Stimulated activated CD8-positive, alpha-beta memory T cell treated with anti-CD3 and anti-CD28 coated beads, Interleukin-4, amount 100 ng/mL, for 1 hour (primary cell): ENCODE measurements at places on chromosomes 3 and 15.

GRCh38 chr3:185503521-185503920 lies 4.7 kb upstream of the TMEM41A start:
- no peak for DNase-seq

DNA sequence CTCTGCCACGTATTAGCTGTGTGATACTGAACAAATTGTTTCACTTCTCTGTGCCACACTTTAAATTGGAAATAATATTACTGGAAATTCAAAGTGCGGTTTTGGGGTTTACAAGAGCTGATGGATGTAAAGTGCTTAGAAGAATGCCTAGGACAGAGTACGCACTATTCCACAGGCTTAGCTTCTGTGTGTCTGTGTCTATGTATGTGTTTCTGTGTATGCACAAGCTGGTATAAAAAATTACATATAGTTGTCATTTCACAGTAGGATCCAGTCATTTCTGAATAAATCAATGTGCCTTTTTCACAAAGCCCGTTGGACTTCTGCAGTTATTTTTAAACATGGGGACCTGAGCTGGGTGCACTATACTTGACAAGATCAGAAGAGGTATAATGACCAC lies 370.4 kb downstream of the TUSC7 start:
- no peak for DNase-seq

DNA sequence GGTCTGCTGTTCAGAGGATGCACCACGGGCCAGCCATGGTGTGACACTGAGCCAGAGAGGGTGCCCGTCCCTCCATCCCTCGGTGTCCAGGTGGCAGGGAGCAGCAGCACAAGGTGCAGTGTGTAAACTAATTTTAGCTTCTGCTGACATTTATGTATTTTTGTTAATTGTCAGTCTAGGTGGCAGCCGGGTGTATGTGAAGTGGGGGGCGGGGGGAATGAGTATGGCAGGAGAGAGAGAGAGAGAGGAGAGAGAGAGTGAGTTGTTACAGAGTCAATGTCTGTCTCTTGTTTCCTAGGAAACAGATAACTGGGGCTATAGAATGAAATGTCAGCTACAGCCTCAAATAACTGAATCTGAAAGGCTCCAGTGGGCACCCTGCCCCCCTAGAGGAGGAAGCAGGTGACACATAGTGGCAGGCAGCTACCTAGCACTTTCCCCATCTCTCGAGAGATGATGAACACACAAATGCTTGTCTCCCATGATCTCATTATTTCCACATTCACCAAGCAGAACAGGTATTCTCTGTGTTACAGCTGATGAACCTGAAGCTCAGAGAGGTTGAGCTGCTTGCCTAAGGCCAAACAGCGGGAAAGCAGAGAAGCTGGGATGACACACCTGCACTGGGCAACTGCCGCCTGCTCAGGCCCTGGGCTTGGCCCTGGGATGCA lies 24.7 kb downstream of the RASGRF1 start:
- no peak for DNase-seq

DNA sequence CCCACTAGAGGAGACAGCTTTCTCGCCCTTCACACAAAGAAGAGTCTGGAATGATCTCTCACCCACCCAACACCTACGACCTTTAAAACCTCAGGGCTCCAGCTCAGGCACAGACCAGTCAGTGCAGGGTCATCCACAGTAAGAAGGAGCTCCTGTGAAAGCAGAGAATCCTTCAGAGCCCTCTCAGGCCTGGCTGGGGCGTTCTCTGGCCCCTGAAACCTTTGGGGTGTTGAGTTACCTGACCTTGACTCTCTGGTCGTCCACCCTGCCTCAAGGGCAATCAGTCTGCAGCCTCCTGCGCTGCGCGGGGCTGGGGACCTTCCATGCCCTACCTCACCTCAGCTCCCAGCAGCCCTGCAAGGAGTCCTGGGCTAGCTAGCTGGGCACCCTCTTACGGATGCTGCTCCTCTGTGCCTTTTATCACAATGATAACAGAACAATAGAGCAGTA lies 106.2 kb downstream of the ADCY5 start:
- no peak for DNase-seq

GRCh38 chr3:100782348-100782747 lies 73.1 kb downstream of the TFG start:
- DNase-seq, result no peak

DNA sequence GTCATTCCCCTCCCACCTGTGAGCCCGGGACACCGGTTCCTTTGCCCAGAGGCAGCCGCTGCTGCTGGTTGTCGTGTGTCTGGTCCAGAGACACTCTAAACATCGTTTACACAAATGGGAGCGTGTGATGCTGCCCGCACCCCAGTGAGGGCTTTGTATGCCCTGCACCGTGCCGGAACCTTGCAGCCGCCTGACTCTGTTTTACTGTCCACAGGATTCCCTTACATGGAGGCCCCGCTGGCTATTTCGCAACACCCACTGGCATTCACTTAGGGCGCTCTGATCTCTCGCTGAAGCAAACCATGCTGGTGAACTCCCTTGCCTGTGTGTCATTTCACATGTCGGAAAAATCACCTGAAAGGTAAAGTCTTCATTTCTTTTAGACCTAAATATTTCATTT lies 100.8 kb upstream of the SLC6A6 start:
- no peak for DNase-seq

GRCh38 chr3:47503033-47503432 lies 10.5 kb downstream of the ELP6 start:
- DNase-seq, result no peak

GRCh38 chr3:14289590-14290461 lies 111.2 kb downstream of the LSM3 start:
- no peak for DNase-seq

- DNase-seq, result no peak
These were observed 62.8 kb downstream of the XXYLT1 start for GRCh38 chr3:195208183-195208582.

- no peak for DNase-seq
These were observed 35.3 kb downstream of the MOBP start for GRCh38 chr3:39502838-39503145.

DNA sequence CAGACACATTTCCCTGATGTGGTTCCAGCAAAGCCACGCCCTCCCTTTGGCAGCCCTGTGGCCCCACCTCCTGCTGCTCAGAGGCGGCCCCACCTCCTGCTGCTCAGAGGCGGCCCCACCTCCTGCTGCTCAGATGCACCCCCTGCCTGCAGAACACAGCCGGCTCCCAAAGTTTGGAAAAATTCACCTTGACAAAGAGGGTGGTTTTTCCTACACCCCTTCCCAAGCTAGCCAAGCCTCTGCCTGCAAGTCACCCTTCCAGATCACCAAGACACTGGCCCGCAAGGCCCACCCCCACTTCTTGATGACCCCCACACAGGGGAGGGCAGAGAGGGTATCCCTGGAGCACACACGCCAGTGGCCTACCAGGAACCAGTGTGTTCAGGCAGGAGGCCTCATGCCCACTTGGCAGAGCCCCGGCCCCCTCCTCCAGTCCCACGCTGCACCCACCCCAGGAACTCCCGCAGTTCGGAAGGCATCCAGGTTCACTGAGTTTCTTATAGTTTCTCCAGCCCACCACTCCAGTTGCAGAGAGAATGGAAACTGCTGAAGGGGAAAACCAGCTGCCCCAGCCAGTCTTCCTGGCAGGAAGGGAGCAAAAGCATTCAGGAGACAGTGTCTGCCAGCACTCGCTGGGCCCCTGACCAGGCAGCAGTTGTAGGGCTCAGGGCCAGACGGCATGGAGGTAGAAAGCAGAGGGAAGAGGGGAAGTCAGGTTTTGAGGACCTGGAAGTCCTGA lies 2.3 kb upstream of the HAPLN3 start:
- peak; percentile 70 for DNase-seq

DNA sequence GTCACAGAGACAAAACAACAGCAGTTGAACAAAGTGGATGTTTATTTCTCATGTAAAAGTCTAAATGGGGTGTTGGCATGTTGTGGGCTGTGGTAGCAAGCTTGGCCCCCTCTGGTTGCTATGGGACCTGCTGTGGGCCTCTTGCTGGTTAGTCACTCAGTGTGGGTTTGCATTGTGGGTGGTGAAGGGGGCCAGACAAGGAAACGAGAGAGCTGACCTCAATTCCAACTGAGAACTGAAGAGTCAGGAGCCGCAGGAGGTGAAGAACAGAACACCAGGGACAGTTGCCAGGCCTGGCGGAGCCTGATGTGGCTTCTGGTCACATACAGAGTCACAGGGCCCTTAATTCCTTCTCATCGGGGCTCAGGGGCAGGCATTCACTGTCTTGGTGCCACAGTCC lies 1.9 kb upstream of the ADPGK start:
- DNase-seq, result peak; percentile 35

DNA sequence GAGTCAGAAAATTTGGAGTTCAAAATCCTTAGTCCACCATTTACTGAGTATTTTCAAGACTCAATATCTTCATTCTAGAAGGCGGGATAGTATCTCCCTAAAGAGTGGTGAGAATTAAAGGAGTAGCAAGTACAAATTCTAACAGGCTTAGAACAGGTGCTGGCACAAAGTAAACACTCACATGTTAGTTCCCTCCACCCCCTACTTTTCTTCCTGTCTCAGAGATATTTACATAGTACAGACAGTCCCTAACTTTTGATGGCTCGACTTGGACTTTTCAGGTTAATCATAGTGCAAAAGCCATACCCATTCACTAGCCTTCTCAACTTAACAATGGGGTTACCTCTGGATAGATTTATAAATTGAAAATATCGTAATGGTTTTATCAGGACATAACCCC lies 476.2 kb upstream of the RASGRP1 start:
- DNase-seq, result no peak

GRCh38 chr3:116059421-116060096 lies 385.7 kb downstream of the LSAMP start:
- no peak for DNase-seq

- no peak for DNase-seq
These were observed 71.0 kb downstream of the SLMAP start for GRCh38 chr3:57826952-57827723.

- no peak for DNase-seq
These were observed 1.7 kb upstream of the FBXW12 start for GRCh38 chr3:48370333-48370713.

GRCh38 chr15:50862553-50862952 lies 45.9 kb upstream of the AP4E1 start:
- no peak for DNase-seq

DNA sequence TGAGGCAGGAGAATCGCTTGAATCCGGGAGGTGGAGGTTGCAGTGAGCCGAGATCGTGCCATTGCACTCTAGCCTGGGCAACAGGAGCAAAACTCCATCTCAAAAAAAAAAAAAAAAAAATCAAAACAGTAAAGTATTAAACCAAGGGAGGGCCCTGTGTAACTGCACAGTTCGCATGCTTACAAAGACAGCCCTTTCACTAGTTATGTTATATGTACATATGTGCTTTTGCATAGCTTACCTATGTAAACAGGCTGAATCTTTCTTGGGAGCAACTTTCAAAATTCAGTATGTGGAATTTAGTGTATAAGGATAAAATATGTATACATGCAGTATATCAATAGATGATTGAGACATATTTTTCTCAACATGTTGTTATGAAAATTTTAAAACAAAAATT lies 16.1 kb upstream of the SLMAP start:
- DNase-seq, result no peak

DNA sequence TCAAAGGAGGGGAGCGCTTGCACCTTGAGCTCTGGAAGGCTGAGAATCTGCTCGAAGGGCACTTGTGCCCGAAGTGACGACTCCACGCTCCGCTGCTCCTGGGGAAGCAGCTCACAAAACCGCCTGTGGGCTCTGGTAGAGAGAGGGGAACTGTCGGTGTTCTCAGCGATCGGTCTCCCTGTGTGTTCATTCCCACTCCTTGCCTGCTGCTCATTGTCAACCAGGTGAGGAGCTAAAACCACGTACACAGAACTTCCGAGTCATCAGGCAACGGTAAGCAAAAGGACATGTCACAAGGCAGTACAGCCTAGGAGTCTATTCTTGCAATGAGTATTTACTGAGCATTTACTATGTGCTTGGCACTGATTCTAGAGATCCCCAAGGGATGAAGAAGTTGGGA lies 1.5 kb downstream of the CIB1 start:
- DNase-seq, result no peak

DNA sequence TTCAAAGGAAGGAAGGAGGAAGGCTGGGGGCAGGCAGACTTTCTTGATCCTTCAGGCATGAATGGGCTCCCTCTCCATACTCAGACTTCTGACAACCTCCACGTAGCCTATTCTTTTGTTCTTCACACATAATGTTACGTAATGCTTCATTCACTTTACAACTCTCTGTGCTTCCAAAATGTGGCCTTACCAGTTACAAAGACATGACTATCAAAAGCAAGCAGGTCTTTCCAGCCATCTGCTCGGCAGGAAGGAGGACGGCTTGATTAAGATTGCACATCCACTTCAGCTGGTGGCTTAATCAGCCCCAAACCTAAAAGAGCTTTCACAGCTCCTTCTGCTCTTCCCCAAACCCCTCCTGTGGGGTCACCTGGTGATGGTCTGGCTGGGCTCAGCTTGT lies 263.2 kb downstream of the XXYLT1 start:
- no peak for DNase-seq

DNA sequence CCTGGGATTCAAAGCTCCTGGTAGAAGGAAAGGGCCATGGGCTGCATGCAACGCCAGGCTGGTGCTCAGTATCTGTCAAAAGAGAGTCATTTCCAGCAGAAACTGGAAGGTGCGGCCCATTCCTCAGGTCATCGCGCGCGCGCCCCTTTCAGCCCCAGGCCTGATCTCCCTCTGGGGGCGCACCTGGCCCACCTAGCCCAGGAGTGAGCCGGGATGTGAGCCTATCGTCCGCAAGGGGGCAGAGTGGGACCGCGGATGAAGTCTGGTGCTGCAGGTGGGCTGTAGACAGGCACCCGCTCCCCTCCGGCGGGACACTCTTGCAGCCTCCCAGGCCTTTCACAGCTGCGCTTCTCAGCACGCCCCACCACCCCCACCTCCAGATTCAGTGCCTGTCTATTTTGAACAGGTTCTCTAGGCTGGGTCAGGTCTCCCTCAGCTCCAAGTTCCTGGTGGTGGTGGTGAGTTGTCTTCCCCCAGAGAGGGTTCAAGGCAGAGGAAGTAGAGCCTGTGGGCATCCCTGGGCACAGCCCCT lies 5.8 kb upstream of the RPL29 start:
- DNase-seq, result peak; percentile 74

DNA sequence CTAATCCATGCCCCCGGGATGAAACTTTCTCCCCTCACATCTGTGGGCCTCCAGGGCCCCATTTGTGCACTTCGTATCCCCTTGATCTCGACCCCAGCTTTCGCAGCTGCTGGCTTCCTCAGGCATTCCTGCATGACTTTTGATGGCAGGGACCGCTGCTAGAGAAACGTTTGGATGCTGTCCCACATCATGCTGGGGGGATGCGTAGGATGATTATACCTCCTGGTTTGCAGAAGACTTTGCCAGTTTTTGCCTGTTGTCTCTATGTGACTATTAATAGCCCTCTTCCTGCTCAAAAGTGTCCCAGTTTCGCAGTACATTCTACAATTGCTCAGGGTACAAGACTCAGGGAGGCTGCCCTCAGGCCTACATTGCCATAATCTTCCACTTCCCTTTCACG lies 10.4 kb upstream of the KCNAB1 start:
- DNase-seq, result no peak

- no peak for DNase-seq
These were observed 274.5 kb downstream of the FEZF2 start for GRCh38 chr3:62098646-62099365.

- no peak for DNase-seq
These were observed 44.9 kb downstream of the GJD2 start for GRCh38 chr15:34709866-34710265.

- no peak for DNase-seq
These were observed 4.6 kb downstream of the ATP13A3 start for GRCh38 chr3:194482196-194482593.
